Midbrain (tissue), 1 donor: ENCODE measurements at places on chromosomes 6 and 20.

DNA sequence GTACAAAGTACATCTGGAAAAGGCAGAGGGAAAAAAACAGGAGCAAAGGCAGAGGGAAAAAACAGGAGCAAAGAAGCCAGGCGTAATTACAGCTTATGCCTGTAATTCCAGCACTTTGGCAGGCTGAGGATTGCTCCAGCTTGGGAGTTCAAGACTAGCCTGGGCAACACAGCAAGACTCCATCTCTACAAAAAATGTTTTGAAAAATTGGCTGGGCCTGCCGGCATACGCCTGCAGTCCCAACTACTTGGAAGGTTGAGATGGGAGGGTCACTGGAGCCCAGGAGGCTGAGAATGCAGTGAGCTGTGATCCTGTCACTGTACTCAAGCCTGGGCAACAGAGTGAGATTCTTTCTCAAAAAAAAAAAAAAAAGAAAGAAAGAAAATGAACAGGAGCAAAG, 19.0 kb upstream of the CBFA2T2 start:
- no peak for DNase-seq

- DNase-seq: no peak
Observed at GRCh38 chr20:18712882-18713281, 100.7 kb upstream of the SCP2D1 start.

GRCh38 chr6:11972806-11973205, 39.3 kb upstream of the HIVEP1 start:
- DNase-seq: no peak

- no peak for DNase-seq
Observed at GRCh38 chr6:111237852-111238251, 150.5 kb downstream of the SLC16A10 start.

DNA sequence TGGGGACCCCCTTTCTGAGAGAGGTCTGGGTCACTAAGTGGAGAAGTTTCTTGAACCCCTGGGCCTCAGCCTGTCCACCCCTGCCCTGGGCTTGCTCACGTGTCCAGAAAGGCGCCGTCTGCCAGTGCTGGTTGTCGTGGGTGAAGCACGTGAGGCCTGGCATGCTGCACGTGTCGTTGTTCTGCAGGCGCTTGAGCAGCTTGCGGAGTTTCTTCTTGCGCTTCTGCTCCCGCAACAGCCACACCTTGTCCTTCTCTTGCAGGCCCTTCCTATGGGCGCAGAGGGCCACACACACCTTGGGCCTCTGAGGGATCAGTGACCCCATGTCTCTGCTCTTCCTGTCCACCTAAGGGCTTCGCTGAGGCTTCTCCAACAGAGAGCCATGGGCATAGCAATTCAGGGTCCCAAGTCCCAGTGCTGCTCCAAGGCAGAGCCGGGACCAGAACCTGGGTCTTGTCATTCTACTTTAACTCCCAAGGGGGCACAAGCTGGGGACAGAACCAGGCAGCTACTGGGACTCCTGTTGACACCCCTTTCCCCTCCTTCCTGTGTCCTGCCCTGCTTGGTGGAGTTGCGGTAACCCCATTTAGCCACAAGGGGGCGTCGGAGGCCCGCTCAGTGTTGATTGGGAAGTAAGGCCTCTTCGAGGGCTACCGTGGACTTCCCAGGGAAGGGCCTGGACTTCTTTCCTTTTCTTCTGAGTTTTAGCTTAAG, 121.8 kb downstream of the SULF2 start:
- DNase-seq: peak; percentile 77

GRCh38 chr6:91097364-91097763, 510.5 kb upstream of the MAP3K7 start:
- peak; percentile 62 for DNase-seq

- peak; percentile 39 for DNase-seq
Observed at GRCh38 chr20:23362392-23363256, 642 bp downstream of the GZF1 start.

GRCh38 chr6:44931385-44931784, 396.7 kb upstream of the RUNX2 start:
- no peak for DNase-seq

GRCh38 chr20:63969838-63970713, at the start of gene ZNF512B:
TSS of gene ZNF512B (minus strand) at chr20:63969930. CDS start at chr20:63967950, 1,980 bp downstream.
- peak; percentile 65 for DNase-seq

DNA sequence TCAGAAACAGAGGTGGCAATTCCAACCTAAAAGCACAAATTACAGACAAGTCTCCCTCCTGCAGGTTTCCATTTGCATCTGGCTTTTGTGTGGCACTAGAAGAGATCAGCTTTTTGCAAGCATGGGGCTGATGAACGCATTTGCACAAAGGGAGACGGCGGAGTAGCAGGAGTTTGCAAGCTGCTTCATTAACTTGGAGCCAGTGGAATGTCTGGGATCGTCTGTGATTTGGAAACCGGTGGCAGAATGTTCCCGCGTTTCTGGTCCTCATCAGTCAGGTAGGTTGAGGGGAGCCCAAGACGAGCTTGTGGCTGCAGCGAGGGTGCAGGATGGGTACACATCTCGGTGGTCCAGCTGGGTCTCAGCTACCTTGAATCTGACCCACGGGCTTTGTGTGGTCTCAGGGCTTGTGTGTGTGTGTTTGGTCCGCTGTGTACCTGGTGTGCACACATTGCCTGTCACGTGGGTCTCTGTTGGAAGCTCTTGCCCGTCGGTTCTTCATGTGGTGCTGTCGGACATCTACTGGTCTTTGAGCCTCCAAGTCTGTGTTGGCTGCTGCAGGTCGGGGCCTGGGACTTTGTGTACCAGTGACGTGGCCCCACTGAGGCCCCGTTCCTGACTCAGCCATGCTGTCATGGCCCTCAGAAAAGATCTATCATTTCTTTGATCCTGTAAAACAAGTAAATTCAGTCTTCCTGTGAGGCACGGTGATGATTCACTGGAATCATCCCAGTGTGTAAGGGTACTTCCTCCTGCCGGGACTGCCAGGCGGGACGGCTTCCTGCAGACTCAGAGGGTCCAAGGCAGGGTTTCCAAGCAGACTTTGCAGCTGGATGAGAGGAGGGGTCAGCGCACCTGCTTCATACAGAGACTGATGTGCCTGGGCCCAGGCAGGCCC, 12.4 kb upstream of the MYT1 start:
- DNase-seq: no peak

DNA sequence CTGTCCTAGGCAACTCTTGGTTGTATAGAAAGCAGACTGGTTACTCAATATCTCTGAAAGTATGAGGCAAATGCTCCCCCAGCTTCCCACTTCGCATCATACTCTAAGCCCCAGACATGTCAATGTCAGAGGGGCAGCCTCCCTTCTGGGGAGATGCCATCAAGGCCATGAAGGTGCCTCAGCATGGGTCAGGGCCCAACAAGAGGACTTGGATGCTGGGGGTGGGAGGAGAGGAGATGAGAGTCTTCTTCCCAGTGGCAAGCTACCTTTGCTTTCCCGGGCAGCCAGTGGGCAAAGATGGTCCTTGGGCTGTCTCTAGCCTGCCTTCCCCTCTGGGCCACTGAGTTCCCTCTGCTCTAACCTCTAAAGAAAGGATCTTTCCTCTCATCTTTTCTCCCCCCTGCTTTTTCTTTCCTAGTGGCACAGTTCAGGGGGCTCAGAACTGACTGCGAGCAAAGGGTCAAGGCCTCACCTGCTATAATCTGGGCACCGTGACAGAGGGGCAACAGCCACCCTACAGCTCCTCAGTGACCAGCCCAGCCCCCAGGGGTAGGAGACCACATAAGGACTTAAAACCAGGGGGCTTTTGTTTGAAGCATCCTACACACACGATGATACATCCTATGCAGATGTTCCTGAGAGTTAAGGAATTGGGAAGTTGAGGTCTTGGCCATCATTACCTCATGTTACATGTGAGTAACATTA, 26.2 kb downstream of the MOCS1 start:
- no peak for DNase-seq

DNA sequence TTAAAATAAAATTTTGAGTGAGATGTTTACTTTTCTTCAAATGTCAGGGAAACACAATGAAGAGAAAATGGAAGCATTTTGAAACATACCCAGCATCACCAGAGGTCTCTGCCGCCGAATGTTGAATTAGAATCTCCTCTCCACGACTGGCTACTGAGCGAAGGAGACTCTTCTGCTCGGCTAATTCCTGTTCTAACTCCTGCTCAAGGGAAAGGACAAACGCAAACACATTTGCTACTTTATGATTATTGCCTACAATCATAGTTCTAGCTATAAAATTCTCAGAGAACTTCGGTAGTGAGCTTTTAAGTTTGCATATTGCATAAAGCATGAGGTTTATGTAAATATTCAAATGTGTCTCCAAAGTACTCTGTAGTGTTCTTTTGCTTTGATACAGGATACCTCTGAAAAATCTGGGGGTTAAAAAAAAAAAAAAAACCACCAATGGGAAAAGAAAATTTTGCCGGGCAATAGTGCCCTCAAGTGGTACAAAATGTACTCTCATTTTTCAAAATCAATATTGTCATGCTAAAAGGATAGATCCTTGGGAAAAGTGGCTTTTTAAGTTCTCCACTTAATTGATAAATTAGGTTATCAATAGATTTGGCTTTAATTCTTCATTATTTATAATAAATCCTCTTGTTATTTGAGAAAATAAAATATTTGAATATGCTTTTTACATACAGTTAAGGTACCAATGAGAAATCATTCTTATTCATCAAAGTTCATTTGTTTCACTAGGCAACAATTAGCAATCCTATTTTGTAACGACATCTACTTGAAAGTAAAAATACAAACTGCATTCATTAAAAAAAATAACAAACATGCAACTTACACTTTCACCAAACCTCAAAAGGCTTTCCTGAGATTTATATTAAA, 369.0 kb downstream of the SYNE1 start:
- DNase-seq: peak; percentile 57

DNA sequence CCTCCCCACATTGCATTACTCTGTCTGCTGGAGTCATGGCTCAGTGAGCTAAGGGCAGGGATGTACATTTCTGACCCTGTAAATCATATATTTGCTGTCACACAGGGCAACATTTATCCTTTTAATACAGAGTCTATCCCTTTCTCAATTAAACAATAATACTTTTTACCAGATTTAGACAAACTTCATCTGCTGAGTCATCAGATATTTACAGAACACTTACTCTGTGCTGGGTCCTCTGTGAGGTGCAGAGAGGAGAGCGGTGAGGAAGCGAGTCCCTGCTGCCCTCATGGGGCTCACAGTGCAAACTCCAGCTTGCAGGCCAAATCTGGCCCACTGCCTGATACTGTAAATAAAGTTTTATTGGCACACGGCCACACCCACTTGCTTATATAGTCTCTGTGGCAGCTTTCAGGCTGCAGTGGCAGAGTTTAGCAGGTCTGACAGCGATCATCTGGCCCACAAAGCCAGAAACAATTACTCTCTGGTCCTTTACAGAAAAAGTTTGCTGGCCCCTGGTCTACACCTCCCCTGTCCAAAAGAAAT, 144.5 kb downstream of the CDH26 start:
- DNase-seq: no peak

- DNase-seq: peak; percentile 18
Observed at GRCh38 chr6:51265426-51265825, 446.8 kb downstream of the TFAP2B start.
